Midbrain (tissue), 1 donor: ENCODE measurements at places on chromosomes 12 and 14.

DNA sequence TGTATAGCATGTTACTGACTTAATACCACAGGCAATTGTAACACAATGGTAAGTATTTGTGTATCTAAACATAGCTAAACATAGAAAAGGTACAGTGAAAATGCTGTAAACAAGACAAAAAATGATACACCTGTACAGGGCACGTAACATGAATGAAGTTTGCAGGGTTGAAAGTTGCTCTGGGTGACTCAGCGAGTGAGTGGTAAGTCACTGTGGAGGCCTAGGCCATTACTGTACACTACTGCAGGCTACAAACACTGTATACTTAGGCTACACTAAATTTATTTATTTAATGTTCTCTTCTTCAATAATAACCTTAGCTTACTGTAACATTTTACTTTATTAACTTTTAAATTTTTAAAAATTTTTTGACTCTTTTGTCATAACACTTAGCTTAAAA lies 158.4 kb downstream of the IPO8 start:
- no peak for DNase-seq

DNA sequence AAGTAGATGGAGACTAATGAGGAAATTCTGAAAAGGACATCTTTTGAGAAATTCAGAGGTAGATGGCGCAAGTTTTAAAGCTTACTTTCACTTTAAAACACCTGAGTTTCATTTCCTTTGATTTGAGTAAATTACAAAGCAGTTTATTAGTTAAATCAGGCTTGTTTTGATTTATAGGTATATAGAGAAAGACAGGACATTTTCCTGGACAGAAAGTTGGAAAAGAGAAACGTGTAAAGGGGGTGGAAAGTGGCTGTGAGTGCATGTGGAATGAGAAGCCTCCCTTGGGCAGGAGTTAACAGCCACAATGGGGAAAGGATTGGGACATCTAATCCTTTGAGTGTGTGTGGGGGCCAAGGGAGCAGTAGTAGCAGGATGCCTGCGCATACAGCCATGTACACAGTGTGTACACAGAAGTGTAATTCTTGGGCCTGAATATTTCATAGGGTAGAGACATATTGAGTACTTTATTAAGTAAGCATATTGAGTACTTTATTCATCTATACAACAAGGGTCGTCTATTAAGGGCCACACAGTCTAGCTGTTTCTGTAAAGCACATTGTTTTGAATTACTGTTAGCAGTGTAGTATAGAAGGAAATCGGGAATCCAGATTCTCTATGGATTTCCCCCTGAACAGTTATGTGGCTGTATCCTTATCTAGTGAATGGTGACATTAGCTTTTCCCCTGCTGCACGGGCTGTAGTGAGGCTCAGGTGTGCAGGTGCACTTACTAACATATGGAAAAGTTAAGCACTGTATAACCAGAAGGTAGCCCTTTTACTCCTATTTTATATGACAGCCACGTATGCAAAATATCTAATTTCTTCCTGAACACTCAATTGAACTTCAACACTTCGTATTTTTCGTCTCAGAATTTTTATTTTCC lies 19.1 kb downstream of the MARK3 start:
- no peak for DNase-seq

DNA sequence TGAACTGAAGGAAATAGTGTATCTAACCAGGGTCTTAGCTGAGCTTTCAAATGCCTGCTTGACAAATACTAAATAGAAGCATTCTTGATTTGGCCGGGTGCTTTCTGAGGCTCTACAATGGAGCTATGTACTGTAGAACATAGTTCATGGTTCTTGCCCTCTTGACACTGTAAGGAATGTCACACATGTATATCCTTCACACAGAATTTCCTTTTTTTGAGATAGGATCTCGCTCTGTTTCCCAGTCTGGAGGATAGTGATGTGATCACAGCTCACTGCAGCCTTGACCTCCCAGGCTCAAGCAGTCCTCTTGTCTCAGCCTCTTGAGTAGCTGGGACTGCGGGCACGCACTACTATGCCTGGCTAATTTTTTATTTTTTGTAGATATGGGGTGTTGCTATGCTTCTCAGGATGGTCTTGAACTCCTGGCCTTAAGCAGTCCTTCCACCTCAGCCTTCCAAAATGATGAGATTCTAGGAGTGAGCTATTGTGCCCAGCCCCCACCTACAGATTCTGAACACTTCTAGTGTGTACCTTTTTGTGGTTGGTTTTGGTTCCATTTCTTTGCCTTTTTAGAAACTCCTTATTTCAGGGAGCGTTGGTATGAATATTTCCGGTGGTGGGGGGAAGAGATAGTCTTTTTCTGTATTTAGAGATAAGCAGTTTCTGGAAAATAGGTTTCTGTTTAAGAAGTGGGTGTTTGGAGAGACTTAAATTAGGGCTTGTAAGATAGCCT lies 4.2 kb downstream of the MLXIP start:
- no peak for DNase-seq

DNA sequence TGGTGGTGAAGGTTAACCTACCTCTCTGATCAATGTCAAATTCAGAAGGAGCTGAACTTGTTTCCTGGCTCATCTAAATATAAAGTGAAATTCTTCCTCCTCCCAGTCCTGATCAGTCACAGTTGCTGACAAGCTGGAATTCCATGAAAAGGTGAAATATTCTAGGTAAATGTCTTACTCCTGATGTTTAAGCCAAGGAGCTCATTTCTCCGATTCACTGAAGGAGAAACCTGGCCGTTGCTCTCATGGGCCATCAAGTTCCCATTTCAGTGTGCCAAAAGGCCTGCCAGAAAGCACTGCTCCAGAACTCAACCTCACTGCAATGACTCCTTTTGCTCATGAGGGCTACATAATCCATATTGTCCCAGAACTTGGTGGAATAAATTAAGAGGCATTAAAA lies 707.5 kb downstream of the GALC start:
- DNase-seq: no peak
